Psoas muscle (tissue), 8 donors: ENCODE measurements at places on chromosomes 3 and 15. TPM values are rescaled to one million over a fixed set of nuclear protein-coding genes. Genes with fewer than 3 reads are reported as not detected.
A peak's percentile ranks its signal among the peaks of the same experiment; 100 is the strongest.

- H3K27me3 ChIP-seq, result no peaks in the 10 kb centered on the region
- no peak for DNase-seq
- H3K4me3 ChIP-seq, result no peak overlapping the region
- H3K36me3 ChIP-seq, result no peaks in the 10 kb centered on the region
These were observed 9.8 kb downstream of the GPR27 start for GRCh38 chr3:71763426-71763825.

- DNase-seq, result no peak
- H3K4me1 ChIP-seq, result no peaks in the 10 kb centered on the region
- no peaks in the 10 kb centered on the region for H3K27me3 ChIP-seq
- no peaks in the 10 kb centered on the region for H3K36me3 ChIP-seq
These were observed 151.0 kb upstream of the ROBO2 start for GRCh38 chr3:76888856-76889255.

GRCh38 chr15:61623746-61624145 is 394.6 kb upstream of the RORA start:
- DNase-seq, result no peak
- H3K4me1 ChIP-seq, result peaks cover 13% of the 10 kb centered on the region
- H3K27me3 ChIP-seq, result no peaks in the 10 kb centered on the region
- no peaks in the 10 kb centered on the region for H3K36me3 ChIP-seq
- H3K27ac ChIP-seq, result peak overlapping the region; percentile 71
- peak overlapping the region; percentile 43 for H3K4me3 ChIP-seq

DNA sequence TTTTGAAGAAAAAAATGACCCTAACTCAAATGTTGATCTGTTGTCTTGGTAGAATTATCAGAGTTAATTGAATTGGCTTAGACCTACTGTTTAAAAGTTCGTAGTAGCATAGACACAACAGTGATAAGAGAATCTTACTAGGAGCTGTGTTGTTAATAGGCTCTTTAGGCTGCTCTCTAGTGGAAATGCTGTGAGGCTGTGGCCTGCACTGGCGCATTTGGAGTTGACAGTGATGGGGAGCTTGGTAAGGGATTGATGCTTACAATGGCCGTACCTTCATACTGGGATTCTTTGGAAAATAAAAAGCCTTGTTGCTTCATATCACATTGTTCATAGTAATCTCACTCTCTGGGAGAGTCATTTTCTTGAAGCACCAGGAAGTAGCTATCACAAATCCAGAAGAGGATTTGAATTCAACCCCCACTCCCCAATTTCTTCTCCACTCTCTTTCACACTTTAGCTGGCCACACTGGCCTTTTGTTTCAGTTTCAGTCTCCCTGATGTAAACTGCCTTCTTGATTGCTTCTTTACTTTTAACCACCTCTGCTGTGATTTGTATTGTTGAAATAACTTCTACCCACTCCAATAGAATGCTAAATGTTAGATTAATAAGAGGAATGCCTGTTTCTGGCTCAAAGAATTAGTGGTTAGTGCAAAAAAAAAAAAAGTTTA is 56.6 kb downstream of the CEP63 start:
- no peaks in the 10 kb centered on the region for H3K27me3 ChIP-seq
- no peaks in the 10 kb centered on the region for H3K4me1 ChIP-seq
- no peak overlapping the region for H3K4me3 ChIP-seq
- no peak for DNase-seq

GRCh38 chr3:101945980-101946379 is 96.7 kb downstream of the NFKBIZ start:
- H3K27me3 ChIP-seq, result no peaks in the 10 kb centered on the region
- DNase-seq, result no peak
- H3K36me3 ChIP-seq, result no peaks in the 10 kb centered on the region
- no peaks in the 10 kb centered on the region for H3K4me1 ChIP-seq

DNA sequence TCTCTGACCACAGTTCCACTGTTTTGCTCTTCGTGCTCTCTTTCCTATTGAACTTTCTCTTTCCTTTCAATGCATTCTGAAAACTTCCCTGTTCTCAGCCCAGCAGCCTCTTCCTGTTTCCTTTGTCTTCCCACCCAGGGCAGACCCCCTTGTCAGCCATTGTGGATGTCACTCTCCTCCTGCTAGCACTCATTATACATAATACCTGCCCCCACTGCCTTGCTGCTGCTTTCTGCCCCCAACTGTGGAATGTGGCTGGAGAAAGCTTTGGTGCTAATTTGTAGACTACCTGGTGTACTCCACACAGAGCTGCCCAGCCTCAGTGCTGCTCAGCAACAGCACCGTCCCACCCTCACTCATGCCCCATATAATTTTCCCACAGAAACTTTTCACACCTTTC is 80.2 kb downstream of the CHCHD6 start:
- H3K27ac ChIP-seq, result no peak overlapping the region
- H3K4me1 ChIP-seq, result no peaks in the 10 kb centered on the region
- no peak for DNase-seq
- no peaks in the 10 kb centered on the region for H3K27me3 ChIP-seq
- H3K4me3 ChIP-seq, result no peak overlapping the region
- no peaks in the 10 kb centered on the region for H3K36me3 ChIP-seq

DNA sequence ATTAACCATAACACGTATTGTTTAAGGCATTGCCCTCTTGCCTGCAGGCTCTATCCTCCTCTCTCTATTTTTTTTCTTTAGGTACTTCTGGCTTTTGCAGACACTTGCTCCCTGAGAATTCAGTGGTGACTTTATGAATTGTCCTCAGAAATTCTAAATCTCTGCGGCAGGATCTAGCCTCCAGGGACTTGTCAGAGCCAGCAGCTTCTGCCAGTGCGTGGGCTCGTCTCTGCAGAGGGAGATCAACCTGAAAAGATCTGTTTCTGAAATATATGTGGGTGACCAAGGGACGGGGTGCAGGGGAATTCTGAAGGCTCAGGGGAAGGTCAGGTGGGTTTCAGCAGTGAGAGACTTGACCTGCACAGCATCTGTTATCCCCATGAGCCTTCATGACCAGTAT is 326.1 kb upstream of the LRRFIP2 start:
- H3K36me3 ChIP-seq, result peaks cover 13% of the 10 kb centered on the region
- no peaks in the 10 kb centered on the region for H3K27me3 ChIP-seq
- no peaks in the 10 kb centered on the region for H3K4me1 ChIP-seq
- H3K4me3 ChIP-seq, result no peak overlapping the region

Gene GRK7
- not detected for total RNA-seq

Gene CCDC54
- total RNA-seq, result not detected

Gene SH3GL3
- total RNA-seq, result not detected

Gene WNT7A
- total RNA-seq, result not detected

Gene VGLL3
- total RNA-seq, result 3.2 TPM

Gene EBLN2
- 1.0 TPM for total RNA-seq

Gene ACVR2B
- 8.6 TPM for total RNA-seq

Gene CAV3
- total RNA-seq, result 48.9 TPM
